Stimulated activated CD4-positive, alpha-beta T cell treated with anti-CD3 and anti-CD28 coated beads, Interleukin-1b, Interleukin-23, amount 100 ng/mL, for 48 hours (primary cell): ENCODE measurements at places on chromosomes 7 and 10.

DNA sequence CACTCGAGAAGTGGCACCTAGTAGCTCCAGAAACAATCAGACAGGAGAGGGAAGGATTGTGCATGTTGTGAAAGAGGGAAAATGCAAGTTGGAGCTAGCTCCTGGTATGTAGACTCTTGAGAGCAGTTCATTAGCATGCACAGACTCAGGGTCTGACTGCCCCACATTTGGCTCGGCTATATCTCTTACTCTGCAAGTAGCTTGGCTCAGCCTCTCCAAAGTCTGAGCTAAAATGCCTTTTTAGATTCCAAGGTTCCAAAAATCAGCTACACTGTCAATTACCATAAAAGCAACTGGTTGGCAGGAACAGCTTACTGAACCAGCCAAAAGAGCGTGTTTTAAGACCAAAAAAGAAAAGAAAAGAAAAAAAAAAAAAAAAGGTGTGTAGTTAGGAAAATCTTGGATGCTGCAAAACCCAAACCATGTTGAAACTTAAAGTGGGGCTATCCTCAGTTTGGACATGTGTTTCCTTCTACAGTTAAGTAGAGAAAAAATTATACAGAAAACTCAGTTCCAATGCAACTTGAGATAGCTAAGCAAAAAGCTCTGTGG is 65.5 kb downstream of the MKX start:
- DNase-seq: no peak

DNA sequence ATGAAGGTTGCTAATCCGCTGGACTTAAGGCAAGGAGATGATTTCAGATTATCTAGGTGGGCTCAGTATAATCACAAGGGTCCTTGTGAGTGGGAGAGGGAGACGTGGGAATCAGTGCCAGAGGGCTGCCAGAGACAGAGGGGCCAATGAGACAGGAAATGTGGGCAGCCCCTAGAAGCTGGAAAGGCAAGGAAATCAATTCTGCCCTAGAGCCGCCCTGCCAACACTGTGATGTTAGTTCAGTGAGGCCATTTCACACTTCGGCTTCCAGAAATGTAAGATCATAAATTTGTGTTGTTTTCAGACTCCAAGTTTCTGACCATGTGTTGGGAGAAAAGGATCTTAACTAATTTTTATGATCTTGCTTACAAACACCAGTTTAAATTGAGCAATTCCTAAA is 3.6 kb upstream of the GPNMB start:
- no peak for DNase-seq

DNA sequence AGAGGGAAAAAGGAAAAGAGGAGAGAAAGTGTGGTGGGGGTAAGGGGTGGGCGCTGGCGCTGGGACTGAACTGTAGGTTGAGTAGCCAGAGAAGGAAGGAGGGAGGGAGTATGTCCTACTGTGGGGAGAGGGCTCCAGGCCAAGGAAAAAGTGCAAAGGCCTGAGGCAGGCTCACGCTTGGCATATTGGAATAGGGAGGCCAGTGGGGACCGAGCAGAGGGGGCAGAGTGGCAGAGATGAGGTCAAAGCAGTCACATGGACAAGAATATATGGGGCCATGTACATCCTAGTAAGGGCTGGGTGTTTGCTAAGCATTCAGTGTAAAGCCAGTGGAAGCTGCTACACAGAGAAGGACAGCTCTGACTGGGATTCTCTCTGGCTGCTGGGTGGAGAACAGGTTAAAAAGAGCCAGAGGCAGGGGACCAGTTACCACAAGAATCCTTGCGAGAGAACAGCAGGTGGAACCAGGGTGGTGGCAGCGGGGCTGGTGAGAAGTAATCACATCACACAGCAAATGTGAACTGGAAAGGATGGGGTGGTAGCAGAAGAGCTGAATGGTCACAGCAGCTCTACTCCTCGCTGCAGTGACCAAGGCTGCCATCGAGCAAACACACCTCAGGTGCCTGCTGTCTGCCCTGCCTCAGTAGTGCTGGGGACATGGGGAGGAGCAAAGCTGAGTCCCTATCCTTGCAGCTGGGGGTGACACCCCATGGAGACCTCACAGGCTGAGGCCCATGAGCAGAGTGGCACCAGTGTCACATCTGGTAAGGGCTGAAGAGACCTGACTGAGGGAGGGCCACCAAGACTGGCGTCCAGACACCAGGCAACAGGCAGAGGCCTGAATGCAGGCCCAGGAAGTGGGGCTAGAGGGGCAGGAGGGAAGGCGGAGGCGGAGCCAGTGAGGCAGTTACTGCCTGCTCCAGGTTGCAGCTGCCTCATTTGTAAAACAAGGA is 39.5 kb downstream of the FAM53B start:
- DNase-seq: no peak

GRCh38 chr7:143042159-143042789 is 9.9 kb upstream of the OR6V1 start:
- DNase-seq: no peak

DNA sequence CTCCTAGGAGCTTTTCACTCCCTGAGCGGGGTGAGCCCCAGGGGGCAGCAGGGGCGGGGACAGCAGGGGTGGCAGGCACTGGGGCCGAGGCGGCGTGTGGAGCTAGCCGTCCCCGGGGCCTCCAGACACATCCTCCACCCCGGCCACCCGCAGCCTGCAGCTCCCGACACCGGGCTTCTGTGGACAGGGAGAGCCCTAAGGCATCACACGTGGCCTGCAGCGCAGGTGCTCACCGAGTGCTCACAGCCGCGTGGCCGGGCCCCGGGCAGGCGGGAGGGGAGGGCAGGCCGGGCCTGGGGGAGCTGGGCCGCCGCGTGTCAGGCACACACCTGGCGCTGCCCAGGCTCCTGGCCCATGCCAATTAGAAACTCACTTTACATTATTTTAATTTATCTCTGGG is 51.4 kb downstream of the MICALL2 start:
- no peak for DNase-seq

GRCh38 chr7:67413670-67414069 is 417.0 kb downstream of the TYW1 start:
- no peak for DNase-seq

GRCh38 chr10:122112625-122113160 is 123.7 kb downstream of the TACC2 start:
- DNase-seq: no peak

DNA sequence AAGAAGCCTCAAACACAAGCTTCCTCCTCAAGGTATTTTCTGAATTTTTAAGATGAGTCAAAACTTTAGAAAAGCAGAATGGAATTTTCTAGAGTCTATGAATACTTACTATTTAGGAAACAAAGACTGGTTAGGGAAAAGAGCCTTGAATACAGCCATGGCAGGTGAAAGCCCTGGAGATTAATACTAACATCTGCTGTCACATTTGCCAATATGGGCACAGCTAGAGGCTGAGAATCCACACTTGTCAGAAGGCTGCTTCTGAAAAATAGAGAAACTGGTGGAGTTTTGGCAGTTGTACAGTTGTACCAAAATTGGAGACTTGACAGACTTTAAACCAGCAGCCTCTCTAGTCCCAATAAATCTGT is 24.3 kb upstream of the CNNM1 start:
- no peak for DNase-seq

DNA sequence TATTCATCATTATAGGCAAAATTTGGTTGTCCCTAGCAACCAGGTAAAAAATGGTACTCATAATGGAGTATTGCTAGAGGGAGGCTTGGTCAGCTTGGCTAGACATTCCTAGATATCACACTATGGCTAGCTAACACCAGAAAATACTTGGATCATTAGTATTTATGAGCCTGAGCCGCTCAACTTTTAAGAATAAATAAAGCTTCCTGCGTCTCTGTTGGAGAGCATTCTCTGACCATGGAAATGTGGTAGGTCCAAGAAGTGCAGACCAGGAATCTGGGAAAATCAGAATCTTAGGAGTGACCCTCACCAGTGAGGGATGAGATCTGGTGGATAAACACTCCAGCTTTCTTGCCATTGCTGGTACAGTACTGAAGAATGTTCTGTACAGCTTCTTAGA is 157.6 kb upstream of the AGR3 start:
- no peak for DNase-seq

- no peak for DNase-seq
Measured at GRCh38 chr7:98418271-98418635, 17.4 kb upstream of the BAIAP2L1 start.

DNA sequence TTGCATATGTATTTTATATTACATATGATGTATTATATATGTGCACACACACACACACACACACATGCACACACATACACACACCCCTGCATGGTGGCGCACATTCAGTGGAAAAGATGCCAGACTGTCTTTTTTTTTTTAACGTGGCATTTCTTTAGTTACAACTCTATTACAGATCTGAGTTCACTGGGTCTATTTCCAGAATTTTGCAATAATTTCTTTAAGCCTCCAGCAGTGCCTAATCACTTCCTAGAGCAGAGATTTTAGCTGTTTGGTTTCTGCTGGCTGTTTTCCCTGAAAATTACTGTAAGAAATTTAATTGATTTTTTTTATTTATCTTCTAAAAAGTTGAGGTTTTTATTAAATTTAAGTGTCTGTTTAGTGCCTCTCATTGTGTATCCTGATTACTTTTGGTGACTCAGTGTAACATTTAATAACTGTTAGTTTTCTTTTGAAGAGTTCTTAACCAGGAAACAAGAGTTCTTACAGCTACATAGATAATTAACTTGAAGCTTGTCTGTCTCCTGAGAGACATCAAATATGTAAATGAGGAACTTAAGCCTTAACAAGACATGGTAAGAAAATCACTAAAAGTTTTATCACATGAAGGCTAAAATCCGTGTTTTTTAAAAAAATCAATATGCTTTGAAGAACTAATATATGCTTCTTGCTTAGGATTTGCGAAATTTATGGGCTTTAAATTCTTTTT is 232.0 kb downstream of the MDFIC start:
- DNase-seq: no peak

DNA sequence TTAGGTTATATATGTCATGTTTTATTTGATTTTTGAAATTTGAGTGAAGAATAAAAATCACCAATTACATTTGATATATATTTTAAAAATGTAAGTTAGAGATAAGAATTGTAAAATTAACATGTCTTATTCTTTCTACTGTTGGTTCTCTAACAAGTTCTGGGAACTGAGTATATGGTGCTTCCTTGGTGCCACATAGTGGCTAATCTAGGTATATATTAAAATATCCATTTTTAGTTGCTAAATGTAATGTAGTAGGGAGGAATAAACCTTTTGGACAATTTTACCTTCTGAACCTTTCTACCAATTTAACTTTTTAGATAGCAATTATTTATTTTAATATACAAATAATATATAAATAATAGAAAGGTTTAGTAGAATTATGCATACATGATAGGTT is 17.5 kb downstream of the CFAP69 start:
- DNase-seq: no peak

DNA sequence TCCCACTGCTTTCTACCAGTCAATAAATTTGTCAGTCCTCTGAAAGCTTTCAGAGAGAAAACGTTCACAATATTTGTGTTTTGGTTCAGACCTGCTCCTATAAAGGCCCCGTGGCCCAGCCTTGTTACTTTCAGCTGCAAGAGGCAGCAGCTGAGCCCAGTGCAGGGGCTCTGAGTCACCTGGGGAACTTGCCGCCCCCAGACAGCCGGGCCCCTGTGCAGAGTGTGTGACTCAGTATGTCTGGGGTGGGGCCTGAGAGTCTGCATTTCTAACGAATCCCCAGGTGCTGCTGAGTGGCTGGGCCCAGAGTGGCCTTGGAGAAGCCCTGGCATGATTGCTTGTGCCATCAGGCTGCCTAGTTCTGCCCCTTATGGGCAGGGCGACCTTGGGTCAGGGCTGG is 303.5 kb downstream of the PAXIP1 start:
- DNase-seq: peak; percentile 16

DNA sequence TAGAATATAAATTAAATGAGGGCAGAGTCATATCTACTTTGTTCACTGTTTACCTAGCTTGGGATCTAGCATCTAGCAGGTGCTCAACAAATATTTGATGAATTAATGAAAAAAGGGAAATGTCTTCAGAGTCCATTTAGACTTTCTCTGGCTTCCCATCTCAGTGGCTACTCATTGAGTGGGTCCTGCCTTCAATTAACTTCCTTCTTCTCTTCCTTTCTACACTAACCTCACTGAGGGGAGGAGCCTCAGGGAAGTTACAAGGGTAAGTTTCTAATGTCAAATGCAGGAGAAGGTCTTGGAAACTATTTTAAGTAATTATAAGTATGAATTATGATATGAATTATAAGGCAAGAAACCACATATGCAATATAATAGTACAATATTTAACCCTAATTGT is 28.2 kb upstream of the MPP7 start:
- no peak for DNase-seq

DNA sequence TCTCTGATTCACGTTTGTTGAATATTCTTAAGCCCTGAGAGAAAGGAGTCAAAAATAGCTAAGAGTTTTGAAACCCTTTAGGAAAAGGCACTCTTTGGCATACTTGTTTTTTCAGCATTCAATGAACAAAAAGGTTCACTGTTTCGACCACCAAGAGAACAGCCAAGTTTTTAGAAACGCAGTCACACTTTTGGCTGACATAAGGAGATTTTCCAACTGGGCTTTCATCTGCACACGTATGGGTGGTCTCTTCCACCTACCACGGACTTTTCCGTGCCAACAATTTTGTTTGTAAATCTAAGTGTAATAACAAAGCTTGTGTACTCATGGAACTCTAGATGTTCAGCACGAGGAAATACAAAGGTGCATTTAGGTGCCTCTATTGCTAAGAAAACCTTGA is 270.3 kb downstream of the WDR11 start:
- DNase-seq: no peak

- no peak for DNase-seq
Measured at GRCh38 chr7:5625938-5626337, 155.5 kb downstream of the RNF216 start.

GRCh38 chr10:101797403-101798059 is 14.3 kb upstream of the NPM3 start:
- no peak for DNase-seq

- DNase-seq: no peak
Measured at GRCh38 chr10:3512263-3512662, 272.7 kb downstream of the KLF6 start.

DNA sequence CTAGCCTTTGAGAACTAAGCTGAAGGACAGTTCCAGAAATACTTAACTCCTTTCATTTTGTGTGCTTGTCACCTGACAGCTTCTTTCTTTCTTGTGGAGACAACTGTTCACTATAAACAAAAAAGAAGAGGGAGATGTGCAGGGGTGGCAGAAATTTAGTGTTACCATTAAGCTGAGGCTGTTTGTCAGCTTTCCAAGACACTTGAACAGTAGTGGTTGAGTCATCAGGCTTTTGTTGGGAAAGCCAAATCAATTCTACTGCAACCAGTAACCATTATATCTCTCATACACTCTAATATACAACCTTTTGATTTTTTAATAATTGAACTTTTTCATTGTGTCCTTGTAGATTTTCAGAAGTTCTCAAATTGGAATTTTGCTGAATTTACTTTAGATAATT is 75.3 kb downstream of the POLL start:
- DNase-seq: no peak

DNA sequence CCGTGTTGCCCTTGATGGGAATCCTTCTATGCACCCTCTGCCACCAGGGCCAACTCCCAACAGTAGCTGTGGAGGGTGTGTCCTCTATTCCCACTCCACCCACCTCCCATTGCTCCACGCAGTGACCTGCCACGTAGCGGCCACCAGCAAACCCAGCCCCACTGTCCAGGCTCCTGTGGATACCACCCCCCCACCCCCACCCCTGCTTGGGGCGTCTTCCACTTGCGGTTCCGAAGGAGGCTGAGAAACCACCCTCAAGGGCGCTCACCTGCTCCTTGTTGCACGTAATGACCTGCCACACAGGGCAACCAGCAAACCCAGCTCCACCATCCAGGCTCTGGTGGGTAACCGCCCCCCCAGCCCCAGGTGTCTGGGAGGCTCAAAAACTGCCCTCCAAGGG is 72.0 kb downstream of the DIP2C start:
- no peak for DNase-seq
